NCI-H1048 (cell line): ENCODE measurements at places on chromosomes 4 and X.
A peak's percentile ranks its signal among the peaks of the same experiment; 100 is the strongest.

DNA sequence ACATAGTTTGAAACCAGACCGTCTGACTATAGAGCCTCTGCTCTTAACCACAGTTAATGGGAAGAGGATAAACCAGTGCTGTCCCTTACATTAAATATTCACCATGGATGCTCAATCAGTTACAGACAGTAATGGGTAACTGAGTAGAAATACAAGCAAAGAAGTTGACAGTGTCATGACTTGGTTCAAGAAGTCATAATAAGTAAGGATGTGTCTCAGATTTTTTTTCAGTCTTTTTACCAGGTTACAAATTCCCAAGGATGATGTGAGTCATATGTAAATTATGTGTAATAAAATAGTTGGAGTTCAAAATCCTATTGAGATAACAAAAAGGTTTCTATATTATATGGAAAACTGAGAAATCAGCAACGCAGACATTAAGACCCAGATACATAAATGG is 31.1 kb downstream of the ZCCHC4 start:
- no peak for DNase-seq

- DNase-seq: no peak
Observed at GRCh38 chr4:118985170-118986000, 96.7 kb downstream of the SYNPO2 start.

GRCh38 chrX:85378461-85378860 is 1.0 kb downstream of the POF1B start:
- DNase-seq: no peak

GRCh38 chr4:110636171-110636679 is 13.3 kb upstream of the PITX2 start:
- DNase-seq: no peak

DNA sequence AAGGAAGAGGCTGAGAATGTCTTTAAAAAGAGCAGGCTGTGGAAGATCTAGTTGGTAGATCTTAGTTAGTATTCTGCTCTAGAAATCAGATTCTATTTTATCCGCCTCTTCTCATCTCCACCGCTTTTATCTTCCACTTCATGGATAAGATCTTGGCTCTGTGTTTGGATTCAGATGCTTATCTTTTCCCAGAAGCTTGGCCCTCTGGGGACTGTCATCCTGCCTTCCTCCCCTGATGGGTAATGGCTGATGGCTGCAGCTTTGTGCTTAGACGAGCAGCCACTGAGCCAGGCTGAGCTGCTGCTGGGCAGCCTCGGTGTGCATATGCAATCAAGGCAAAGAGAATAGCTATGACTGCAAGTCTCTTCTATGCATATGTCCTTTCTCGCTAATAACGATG is 23.5 kb downstream of the TRIML1 start:
- no peak for DNase-seq

- DNase-seq: no peak
Observed at GRCh38 chr4:122500852-122501501, 44.5 kb upstream of the IL2 start.

DNA sequence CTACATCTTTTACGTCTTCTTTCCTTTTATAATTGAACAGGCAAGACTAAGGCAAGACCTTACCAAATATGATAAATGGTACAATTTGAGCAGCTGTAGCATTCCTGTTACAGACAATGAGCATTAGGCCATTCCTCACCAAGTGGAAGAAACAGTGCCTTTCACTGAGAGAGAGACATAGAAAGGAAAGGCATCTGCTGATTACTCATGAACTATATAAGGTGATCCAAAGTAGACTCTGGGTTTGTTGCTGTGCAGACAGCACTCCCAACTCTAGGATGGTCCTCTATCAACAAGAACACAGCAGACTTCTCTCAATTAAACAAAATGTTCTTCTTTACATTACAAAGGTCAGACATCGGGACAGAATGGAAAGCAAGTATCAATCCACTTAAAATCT is 91.9 kb downstream of the FAM13A start:
- no peak for DNase-seq

DNA sequence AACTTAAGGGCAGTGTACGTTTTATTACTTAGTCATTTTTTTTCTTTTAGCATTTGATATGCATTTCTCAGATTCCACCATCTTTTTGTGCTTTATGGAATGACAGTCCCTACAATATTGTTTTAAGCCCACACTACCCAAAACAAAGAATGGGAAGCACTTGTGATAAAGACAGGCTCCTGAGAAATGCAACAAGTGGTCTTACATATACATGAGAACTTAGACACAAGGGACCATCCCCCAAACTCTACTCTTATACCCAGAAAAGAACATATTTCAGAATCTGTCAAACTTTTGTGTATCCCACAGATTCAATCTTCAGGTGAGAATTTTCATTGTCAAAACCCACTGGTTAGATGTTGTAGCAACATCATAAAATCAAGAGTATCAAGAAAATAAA is 491.1 kb downstream of the AFF2 start:
- no peak for DNase-seq

GRCh38 chrX:78614264-78614663 is 44.9 kb downstream of the RTL3 start:
- DNase-seq: no peak

- peak; percentile 17 for DNase-seq
Observed at GRCh38 chr4:61070269-61070668, 129.9 kb upstream of the ADGRL3 start.

DNA sequence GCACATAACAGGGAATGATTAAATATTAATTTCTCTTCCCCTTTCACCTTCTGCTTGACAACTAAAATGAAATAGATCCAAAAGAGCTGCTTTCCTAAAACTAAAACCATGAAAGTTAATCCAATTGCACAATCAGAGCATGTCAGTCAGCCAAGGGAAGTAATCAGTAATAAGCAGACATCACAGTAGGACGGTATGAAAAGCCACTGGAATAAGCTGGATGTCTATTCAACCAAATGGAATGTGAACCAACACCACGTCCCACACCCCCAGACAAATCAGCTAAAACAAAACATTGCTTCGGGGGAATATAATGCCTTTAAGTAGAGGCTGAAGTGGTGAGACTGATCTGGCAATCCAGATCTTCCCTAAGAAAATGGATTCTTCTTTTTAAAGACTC is 859.4 kb upstream of the FTHL17 start:
- no peak for DNase-seq

- DNase-seq: peak; percentile 57
Observed at GRCh38 chrX:53088136-53088974, 5.6 kb upstream of the KANTR start.

DNA sequence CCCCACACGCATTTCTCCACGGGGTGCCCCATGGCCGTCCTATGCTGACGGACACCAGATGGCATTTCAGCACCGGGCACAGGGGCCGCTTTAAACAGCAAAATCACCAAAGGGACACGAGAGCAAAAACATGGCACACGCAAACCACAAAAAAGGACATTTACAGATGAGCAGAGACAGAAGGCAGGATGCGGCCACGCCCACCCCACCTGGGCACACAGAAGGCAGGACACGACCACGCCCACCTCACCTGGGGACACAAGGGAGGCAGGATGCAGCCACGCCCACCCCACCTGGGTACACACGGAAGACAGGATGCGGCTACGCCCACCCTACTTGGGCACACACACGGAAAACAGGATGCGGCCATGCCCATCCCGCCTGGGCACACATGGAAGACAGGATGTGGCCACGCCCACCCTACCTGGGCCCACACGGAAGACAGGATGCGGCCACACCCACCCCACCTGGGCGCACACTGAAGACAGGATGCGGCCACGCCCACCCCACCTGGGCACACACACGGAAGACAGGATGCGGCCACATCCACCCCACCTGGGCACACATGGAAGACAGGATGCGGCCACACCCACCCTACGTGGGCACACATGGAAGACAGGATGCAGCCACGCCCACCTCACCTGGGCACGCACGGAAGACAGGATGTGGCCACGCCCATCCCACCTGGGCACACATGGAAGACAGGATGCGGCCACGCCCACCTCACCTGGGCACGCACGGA is 69.1 kb downstream of the FAM53A start:
- no peak for DNase-seq

- DNase-seq: no peak
Observed at GRCh38 chr4:146381263-146381872, 140.4 kb downstream of the SLC10A7 start.
